ENCODE measurements at places on chromosomes 5 and 9.

GRCh38 chr5:117242028-117242427 lies 667.4 kb upstream of the SEMA6A start:
- no peak for DNase-seq

GRCh38 chr5:112921026-112921832 lies 798 bp downstream of the REEP5 start:
- DNase-seq, result peak; percentile 43

GRCh38 chr9:136323371-136323789 lies 4.0 kb upstream of the GPSM1 start:
- DNase-seq, result no peak

DNA sequence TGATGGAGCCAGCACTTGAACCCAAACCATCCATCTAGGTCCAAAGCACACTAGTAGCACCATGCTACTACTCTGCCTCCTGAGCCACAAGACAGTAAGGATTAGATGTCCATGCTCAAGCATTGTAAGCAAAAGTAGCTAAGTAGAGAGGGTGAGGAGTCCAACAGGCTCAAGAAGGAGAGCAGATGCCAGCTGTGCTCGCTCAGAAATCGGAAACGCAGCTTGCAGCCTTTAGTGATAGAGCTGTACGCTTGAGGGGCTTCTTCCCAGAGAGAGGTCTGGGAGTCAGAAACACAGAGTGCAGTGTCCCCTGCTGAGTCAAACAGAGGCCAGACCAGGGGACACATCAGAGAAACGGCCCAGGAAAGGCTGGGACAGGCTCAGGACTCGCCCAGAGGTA lies 32.7 kb upstream of the GABRP start:
- DNase-seq, result no peak

DNA sequence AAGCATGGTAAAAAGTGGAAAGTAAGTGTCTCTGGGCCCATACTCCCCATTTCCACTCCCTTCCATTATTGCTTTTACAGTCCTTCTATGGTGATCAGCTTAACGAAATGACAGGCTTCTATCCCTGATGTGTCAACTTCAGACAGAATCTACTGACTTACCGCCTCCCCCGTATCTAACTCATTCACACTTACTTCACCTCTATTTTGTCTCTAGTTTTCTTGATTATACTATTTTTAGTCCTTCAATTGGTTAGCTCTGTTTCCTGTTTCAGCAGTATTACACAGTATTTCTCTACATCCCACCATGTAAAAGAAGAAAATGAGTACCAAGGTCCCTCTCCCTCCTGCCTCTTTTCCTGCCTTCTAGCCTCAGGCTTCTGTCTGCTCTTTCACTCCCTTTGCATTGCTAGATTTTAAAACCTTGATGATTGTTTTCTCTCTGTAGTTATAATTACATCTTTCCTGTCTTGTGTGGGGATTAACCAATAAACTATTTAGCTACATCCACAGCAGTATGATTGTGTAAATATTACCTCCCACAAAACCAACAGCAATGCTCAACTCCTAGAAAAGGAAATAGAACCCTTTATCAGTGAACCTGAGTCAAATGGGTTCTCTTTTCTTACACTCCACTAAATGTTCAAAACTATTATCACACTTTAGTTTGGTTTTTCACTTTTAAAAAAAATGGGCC lies 53.4 kb downstream of the GNAQ start:
- no peak for DNase-seq

- DNase-seq, result no peak
These were observed 7.2 kb downstream of the RNF145 start for GRCh38 chr5:159202151-159202550.

DNA sequence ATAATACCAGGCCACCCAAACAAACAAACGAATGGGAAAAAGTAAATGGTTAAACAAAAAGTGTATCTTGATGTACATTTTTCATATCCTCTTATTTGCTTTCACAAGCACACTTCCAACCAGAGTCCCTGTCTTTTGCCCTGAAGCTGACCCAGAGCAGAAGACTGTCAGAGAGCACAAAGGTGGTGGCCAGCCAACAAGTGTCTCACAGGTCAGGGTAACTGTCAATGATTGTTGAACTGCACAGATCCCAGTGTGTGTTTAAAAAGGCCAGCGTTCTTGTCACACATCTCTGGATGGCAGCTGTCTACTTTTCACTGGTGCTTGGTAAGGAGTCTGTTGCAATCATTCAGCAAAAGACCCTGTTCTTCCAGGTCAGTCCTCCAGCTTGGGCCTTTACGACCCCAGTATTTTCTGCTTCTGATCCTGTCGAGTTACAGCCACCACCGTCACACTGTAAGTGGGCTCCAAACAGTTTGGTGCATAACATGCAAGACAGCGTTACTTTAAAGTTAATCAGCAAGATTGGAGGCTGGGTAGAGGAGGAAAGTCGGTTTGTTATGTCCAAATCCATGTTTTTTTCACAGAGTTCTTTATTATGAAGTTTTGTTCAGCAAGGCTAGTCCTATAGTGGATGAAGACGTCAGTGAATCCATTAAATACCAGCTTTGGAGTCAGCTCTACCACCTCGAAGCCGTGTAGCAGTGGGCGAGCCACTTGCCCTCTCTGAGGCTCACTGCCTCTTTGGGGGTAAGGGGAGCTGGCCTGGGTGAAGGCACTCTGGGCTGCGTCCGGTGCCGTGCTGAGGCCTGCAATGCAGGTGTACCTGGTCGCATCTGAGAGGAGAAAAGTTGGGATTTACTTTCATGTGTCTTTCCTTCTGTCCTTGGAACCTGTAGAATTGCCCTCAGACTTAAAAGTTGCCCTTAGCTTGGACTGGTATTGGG lies 265.7 kb downstream of the AOPEP start:
- DNase-seq, result no peak

DNA sequence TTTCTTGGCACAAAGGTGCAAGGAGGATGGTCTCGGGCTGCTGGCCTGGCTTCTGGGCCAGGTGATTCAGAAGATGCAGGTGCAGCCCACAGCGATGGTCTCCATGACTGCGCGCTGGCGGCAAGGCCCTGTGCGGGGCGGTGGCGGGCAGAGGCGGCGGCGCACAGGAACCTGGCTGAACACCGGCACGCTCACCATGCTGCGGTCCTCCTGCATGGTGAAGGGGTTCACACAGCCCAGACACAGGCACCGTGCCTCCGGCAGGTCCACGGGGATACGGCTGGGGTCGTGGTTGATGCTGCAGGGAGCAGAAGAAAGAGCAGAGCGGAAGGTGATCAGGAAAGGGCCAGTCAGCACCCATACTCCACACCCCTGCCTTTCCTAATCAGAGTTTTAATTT lies 4.8 kb downstream of the IL17B start:
- DNase-seq, result no peak

- DNase-seq, result no peak
These were observed 395.9 kb downstream of the DTWD2 start for GRCh38 chr5:118592229-118593002.

DNA sequence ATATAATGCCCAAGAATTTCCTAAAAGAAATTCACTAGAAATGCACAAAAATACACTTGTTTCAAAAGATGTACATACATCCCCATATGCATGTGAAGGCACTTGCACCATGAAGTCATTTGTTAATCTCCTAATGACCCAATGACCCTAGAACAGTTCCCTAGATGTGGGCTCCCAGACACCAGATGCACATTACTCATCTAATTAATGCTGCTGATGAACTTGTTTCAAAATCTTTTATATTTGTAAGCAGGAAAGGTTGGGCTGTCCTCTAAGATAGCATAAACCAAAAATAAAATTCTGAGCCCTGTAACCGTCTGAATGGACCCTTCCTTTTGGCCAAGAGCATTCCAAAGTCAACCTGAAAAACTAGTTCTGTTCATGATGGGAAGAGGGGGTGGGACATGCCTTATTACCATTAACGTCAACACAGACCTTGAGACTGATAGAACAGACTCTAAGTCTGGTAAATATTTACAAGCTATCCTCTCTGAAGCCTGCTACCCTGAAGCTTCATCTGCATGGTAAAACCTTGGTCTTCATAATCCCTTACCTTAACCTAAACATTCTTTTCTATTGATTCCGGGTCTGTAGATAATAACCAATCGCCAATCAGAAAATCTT lies 91.0 kb upstream of the DAPK1 start:
- DNase-seq, result no peak

- no peak for DNase-seq
These were observed 169.2 kb downstream of the EDIL3 start for GRCh38 chr5:84215521-84215920.

- DNase-seq, result no peak
These were observed 302.8 kb upstream of the COX7C start for GRCh38 chr5:86314951-86315350.

DNA sequence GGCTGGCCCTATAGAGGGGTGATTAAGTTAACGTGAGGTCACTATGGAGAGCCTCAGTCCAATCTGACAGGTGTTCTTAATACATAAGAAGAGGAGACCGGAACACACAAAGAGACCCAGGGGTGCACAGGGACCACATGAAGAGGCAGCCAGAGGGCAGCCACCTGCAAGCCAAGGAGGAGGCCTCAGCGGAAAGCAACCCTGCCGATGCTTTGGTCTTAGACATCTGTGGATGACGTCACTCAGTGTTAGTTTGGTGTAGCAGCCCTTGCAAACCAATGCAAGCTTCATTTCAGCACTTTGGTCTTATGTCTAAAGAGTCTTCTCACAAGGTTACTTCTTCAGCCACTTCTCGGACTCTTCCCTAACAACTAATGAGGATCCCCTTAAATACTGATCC lies 47.6 kb upstream of the GRHPR start:
- no peak for DNase-seq

GRCh38 chr5:169025491-169025890 lies 275.4 kb downstream of the SLIT3 start:
- DNase-seq, result no peak

- DNase-seq, result no peak
These were observed 463.2 kb upstream of the ADAMTS16 start for GRCh38 chr5:4676934-4677333.

- DNase-seq, result no peak
These were observed 34.4 kb downstream of the DOCK8 start for GRCh38 chr9:249025-249424.

GRCh38 chr9:130548103-130548502 lies 31.3 kb upstream of the FUBP3 start:
- DNase-seq, result no peak

GRCh38 chr9:108445431-108446071 lies 410.2 kb downstream of the ACTL7B start:
- no peak for DNase-seq

- no peak for DNase-seq
These were observed 51.8 kb downstream of the POU4F3 start for GRCh38 chr5:146390469-146390868.
